Astrocyte (in vitro differentiated cells and primary cell): ENCODE measurements at places on chromosomes 4 and X.

GRCh38 chr4:38302910-38303309 lies 342.7 kb downstream of the PTTG2 start:
- DNase-seq = no peak

DNA sequence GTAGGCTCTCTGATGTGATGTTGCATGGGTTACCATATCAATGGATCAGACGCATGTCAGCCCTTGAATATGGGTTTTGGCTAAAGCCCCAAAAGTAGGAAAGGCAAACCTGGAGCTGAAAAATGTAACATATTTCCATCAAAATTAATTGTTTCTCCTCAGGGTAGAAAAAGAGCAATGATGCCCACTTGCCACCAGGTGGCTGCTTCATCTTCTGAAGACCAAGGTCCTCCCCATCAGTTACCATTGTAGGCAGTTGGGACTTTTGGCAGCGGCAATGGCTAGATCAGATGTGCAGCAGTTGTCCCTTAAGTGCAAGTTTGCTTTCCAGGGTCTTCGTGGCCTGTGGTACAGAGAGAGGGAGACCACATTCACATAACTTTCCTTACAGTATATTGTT lies 118.2 kb downstream of the NAF1 start:
- peak; percentile 9 for DNase-seq

- DNase-seq = peak; percentile 49
These were observed 8.7 kb downstream of the GUCY2F start for GRCh38 chrX:109472939-109473735.

GRCh38 chr4:140113653-140114052 lies 40.3 kb downstream of the MAML3 start:
- no peak for DNase-seq

DNA sequence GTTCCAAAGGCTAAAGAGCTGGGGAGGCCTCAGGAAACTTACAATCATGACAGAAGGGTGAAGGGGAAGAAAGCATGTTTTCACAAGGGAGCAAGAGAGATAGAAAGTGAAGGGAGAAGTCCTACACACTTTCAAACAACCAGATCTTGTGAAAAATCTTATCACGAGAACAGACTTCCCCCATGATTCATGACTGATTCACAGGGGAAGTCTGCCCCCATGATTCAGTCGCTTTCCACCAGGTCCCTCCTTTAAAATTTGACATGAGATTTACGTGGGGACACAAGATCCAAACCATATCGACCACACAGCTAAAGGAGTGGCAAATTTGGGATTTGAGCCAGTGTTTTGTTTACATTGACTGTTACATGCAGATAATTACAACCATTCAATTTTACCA lies 971.1 kb upstream of the HS3ST1 start:
- DNase-seq = no peak

DNA sequence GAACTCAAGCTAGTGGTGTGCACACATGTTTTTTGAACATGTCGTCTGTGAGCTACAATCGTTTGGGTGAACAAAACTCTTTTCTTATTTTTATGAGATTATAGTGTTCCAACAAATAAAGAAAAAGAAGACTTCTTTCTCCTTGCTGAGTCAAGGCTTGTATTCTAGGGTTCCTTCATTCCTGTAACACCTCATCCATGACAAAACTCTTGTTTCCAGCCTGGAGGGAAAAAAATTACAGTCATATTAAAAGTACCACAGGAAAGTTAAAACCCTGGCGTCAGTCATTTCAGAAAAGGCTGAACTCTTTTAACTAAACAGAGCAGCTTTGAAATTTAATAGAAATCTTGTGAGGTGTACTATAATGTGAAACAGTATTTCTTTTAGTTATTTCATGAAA lies 79.2 kb upstream of the BOD1L1 start:
- DNase-seq = no peak

GRCh38 chrX:133497356-133497755 lies 82.1 kb upstream of the GPC4 start:
- DNase-seq = no peak

GRCh38 chrX:73206366-73206765 lies 8.3 kb downstream of the NAP1L2 start:
- no peak for DNase-seq

GRCh38 chr4:157776930-157777528 lies 395.8 kb downstream of the GASK1B start:
- DNase-seq = no peak

DNA sequence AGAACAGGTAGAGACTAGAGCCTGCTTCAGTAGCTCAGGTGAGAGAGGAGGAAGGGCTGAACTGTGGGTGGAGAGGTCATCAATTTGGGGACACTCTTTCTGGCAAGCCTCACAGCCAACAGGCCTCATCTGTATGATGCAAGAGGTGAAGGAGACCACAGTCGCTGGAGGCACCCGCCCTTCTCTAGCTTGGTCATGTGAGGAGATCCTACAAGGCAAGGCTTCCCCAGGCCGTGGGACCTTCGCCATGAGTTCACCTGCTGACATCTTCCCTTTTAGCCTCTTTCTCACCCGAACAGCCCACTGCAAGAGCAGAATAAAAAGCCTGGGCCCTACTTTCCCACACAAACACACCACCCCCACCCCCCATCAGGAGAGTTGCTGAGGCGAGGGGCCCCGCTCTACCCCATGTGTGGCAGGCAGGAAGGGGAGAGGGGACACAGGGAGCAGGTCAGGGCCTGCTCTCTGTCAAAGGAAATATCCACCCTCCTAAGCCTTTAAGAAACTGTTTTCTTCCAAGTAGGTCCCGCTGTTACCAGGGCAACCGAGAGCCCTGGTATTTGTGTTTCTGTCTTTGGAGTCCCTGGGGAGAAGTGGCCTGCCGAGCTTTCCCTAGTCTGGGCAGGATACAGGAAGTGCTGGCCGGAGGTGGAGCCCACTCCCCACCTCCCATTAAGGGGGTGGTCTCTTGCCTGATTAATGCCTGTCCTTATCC lies 8.1 kb downstream of the RTL5 start:
- DNase-seq = peak; percentile 22

DNA sequence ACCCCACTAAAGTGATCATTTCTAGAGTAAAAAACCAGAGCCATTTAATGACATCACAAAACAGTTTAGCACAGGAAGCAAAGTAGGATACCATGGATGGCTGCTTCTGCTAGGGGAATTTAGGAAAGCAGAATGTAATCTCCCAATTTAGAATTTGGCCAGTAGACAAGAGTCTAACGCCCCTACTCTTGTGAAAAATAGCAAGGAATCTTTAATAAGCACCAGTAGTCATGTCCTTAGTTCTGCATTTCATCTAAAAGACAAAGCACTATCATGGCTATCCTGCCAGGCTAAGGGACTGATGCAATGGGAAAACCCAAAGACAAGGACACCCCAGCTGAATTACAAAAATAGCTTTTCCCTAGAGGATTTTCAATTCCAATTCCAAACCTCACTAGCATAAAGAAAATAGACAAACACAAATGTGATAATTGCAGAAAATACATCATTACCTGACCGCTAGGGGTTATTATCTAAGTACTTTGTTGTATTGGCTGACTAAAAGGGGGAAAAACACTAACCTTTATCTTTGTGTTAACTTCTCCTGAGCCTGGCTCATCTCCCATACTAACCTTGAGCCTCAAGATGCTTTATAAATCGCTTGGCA lies 2.6 kb upstream of the AMMECR1 start:
- DNase-seq = no peak

DNA sequence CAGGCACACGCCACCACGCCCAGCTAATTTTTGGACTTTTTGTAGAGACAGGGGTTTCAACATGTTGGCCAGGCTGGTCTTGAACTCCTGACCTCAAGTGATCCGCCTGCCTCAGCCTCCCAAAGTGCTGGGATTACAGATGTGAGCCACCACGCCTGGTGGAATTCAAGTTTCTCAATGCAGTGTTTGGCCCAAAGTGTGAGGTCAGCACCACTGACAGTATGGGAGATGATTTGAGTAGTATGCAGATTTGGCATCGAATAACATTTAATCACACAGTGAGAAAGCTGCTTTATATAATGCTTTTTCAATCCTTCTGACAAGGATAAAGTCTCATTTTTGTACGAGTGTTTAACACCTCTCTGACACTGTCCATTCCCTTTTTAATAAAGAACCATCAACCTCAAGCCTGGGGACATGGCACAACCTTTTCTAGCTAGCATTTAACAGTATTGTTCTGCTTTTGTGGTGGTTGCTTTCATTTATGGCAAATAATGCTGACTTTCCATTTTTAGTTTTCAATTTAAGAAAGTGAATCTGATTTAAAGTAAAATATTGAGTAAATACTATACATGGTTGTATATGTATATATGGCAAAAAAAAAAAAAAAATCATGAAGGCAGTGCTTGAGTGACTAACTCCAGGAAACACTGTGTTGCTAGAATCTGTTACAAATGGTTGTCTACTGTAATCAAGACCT lies 4.3 kb upstream of the NSUN7 start:
- DNase-seq = no peak

DNA sequence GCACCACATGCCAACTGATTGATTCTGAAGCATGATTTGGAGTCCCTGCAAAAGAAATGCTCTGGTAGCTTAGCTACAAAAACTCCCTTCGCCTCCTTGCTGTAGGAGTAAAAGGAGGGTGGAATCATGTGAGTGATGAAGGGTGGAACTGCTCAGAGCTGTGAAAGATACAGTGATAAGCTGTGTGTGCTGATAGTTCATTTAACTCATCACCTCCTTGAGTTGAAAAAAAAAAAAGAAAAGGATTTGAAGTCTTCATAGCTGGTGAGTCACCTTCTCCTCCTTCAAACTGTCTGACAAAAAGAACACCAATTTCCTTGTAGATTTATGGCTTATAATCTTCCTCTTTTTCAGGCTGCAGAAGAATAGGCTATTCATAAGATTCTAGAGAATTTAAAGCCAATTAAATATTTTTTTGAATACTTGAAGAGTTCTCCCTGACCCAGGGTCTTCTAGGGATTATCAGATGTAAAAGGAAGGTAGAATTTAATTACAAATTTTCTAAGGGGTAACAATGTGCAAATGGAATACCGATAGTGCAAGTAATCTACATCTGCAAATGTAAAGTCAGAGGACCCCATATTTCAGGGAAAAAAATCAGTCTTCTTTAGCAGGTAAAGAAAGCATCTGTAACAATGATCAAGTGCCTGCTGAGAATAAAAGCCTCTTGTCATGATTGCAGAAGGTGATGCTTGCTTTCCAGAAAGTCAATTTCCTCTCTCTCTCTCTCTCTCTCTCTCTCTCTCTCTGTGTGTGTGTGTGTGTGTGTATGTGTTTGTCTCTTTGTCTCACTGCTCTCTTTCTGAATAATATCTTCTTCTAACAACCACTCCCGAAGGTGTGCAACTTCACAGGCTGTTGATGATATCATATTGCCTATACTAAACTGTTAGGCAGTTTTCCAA lies 208.8 kb upstream of the VEGFC start:
- DNase-seq = peak; percentile 59

- no peak for DNase-seq
These were observed 277.6 kb downstream of the BCOR start for GRCh38 chrX:39819921-39820849.

- DNase-seq = no peak
These were observed 170.5 kb downstream of the AREG start for GRCh38 chr4:74615411-74615810.

- DNase-seq = no peak
These were observed 20.9 kb upstream of the PLAC1 start for GRCh38 chrX:134679221-134679620.
